ENCODE measurements at places on chromosomes 12 and 14. TPM values are rescaled to one million over a fixed set of nuclear protein-coding genes. Genes with fewer than 3 reads are reported as not detected.

The SLC25A47 gene
- 0.07 TPM for total RNA-seq

The NANOG gene
- not detected for total RNA-seq

The GPRC5A gene
- 56.1 TPM for total RNA-seq

The CAPS2 gene
- 7.4 TPM for total RNA-seq

The SOX5 gene
- 6.6 TPM for total RNA-seq

The CMA1 gene
- not detected for total RNA-seq

The TMEM63C gene
- total RNA-seq, result 0.17 TPM

The PTPN6 gene
- total RNA-seq, result 0.30 TPM

The PRPF40B gene
- total RNA-seq, result 13.0 TPM

The C12orf60 gene
- 0.59 TPM for total RNA-seq

The RNFT2 gene
- 6.6 TPM for total RNA-seq

The KCNC2 gene
- not detected for total RNA-seq

The TAS2R13 gene
- total RNA-seq, result 2.4 TPM

The TPPP2 gene
- total RNA-seq, result not detected

The LRRC23 gene
- 12.4 TPM for total RNA-seq

The ERP29 gene
- 69.4 TPM for total RNA-seq

The FSCB gene
- not detected for total RNA-seq

The SDSL gene
- total RNA-seq, result 4.9 TPM

The DPF3 gene
- total RNA-seq, result 9.3 TPM

The SIX6 gene
- not detected for total RNA-seq

The COX8C gene
- not detected for total RNA-seq

The LYZ gene
- total RNA-seq, result not detected

The PTGES3 gene
- total RNA-seq, result 70.5 TPM

The HOXC5 gene
- total RNA-seq, result 0.39 TPM

The GSG1 gene
- total RNA-seq, result 0.07 TPM

The CLEC4D gene
- not detected for total RNA-seq

The SRGAP1 gene
- 17.6 TPM for total RNA-seq

The AKAP3 gene
- 1.7 TPM for total RNA-seq

The NPFF gene
- not detected for total RNA-seq

The FOS gene
- 43.9 TPM for total RNA-seq

The IL31 gene
- not detected for total RNA-seq

The KRT71 gene
- total RNA-seq, result not detected

The PSMA3 gene
- 83.9 TPM for total RNA-seq

The WSCD2 gene
- total RNA-seq, result not detected

The KLRC2 gene
- not detected for total RNA-seq

The PSMD9 gene
- total RNA-seq, result 108 TPM

The FAM234B gene
- total RNA-seq, result 12.6 TPM

The RPGRIP1 gene
- total RNA-seq, result not detected

The TPH2 gene
- not detected for total RNA-seq

The LALBA gene
- not detected for total RNA-seq

The PPP4R3A gene
- total RNA-seq, result 62.0 TPM

The PRB2 gene
- not detected for total RNA-seq

The GDF3 gene
- not detected for total RNA-seq

The C12orf50 gene
- not detected for total RNA-seq

The YAF2 gene
- 9.0 TPM for total RNA-seq

The SMIM41 gene
- total RNA-seq, result 0.07 TPM

The COCH gene
- 0.46 TPM for total RNA-seq

The CD163 gene
- total RNA-seq, result not detected

The SLC35E3 gene
- total RNA-seq, result 8.8 TPM

The HEATR5A gene
- total RNA-seq, result 80.1 TPM

The CLEC4C gene
- total RNA-seq, result not detected

The GNB3 gene
- 2.0 TPM for total RNA-seq

The AVPR1A gene
- 1.9 TPM for total RNA-seq

The CACNA1C gene
- total RNA-seq, result 10.0 TPM

The PRKD1 gene
- total RNA-seq, result 40.5 TPM

The MYBPC1 gene
- total RNA-seq, result not detected

The IRAK3 gene
- 9.0 TPM for total RNA-seq
